ENCODE measurements at places on chromosomes 5 and 9. TPM values are rescaled to one million over a fixed set of nuclear protein-coding genes. Genes with fewer than 3 reads are reported as not detected.

GKAP1 gene
- 34.0 TPM for total RNA-seq

PDE6A gene
- total RNA-seq = 0.88 TPM

SCGB3A2 gene
- total RNA-seq = not detected

PMPCA gene
- total RNA-seq = 53.7 TPM

ZCCHC10 gene
- total RNA-seq = 21.2 TPM

PCDHA11 gene
- total RNA-seq = 8.9 TPM

FGF18 gene
- 5.3 TPM for total RNA-seq

RXFP3 gene
- total RNA-seq = 0.27 TPM

SEMA6A gene
- 65.3 TPM for total RNA-seq

GDNF gene
- total RNA-seq = 0.49 TPM

TUBB4B gene
- total RNA-seq = 374 TPM

SPINK4 gene
- total RNA-seq = not detected
